ENCODE measurements at places on chromosomes 2 and 18.

DNA sequence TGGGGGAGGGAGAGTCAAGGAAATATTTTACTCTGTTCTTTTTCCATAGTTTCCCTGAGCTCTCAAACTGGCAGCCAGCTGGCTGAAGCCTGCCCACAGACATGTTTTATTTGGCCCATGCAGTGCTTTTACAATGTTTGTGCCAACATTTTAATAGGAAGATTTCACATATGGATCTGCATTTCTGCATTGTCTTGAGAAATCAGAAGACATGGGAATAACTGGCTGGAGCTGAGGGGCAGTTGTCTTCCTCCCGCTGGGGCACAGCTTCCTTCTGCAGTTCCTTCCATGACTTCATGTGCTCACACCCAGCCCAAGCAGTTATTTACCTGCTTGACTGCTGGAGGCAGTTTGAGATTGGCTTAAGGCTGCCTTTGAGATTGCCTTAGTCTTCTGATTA is 74.4 kb downstream of the PLCL1 start:
- DNase-seq, result no peak

GRCh38 chr2:186697536-186697935 is 3.7 kb downstream of the FAM171B start:
- DNase-seq, result no peak

- no peak for DNase-seq
These were observed 35.9 kb upstream of the PDCL3 start for GRCh38 chr2:100526868-100527267.

GRCh38 chr2:28602751-28603639 is 107.1 kb downstream of the PLB1 start:
- no peak for DNase-seq

GRCh38 chr2:203637471-203638167 is 68.8 kb upstream of the CD28 start:
- no peak for DNase-seq

GRCh38 chr2:152638056-152638455 is 79.2 kb downstream of the PRPF40A start:
- DNase-seq, result no peak

DNA sequence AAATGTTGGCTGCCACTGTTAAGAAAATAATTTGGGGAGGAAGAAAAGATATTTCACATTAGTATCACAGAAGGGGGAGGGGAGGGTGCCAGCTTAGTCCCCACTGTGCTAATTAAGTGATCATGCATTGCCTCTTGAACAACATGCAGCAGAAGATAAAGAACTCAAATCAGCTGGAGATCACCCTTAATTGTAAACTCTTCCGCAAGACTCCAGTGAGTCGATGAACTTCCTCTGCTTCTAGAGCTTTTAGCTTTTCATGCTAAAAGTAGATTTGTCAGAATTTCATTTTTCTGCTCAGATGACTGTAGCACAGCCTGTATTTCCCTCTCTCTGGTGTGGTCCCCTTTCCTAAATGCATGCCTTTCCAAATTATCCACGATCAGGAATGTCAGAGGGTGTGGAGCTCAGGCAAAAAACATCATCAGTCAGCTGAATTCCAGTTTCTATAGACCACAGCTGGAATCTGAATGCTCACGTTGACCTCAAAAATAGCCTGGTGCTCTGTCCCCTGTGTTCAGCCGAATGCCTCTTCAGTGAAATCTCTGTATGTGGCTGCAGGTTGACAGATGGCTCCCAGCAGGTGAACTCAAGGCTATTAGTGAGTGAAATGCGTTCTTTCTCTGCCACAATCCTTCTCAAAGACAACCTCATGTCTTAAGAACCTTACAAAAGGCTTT is 156.8 kb upstream of the UNC80 start:
- DNase-seq, result no peak

GRCh38 chr2:109231996-109232705 is 103.1 kb downstream of the SH3RF3 start:
- DNase-seq, result no peak

GRCh38 chr2:96267159-96267971 is 1.3 kb downstream of the CIAO1 start:
- peak; percentile 23 for DNase-seq

- DNase-seq, result no peak
These were observed 184.2 kb upstream of the ZEB2 start for GRCh38 chr2:144703852-144704708.

DNA sequence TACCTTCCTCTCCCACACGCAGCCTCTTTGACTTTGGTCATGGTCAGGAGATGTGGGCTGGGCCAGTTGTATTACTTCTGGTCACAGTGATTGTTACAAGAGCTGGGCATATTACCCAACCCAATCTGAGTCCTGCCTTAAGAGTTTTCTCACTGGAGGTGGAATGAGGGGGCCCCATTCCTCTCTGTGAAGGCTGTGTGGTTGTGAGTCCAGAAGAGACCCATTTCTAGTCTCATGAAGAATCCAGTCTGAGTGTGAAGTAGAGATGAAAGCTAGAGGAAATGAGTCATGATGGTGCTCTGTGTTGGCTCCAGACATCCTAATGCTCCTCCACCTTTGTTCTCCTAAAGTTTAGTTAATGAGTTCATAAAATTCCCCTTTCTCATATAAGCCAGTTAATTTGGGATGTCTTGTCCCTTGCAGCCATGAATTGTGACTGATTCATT is 50.8 kb upstream of the RASGRP3 start:
- DNase-seq, result no peak

DNA sequence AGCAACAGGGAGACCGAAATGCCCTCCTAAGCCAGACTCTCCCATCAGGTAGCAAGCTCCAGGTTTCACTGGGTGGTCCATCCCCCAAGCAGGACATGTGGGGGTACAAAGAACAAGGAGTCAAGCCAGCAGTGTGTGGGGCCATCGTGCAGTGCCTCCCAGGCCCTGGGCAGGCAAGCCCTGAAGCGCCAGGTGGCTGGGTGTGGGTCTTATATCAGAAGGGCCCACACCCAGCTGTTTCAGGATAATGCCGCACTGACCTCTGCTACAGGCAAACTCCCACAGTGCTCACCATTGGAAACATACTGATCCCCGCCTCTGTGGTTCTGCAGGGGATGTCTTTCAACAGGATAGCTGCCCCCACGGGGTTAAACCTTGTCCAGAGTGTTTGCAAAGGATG is 174.2 kb upstream of the SMAD2 start:
- DNase-seq, result no peak

DNA sequence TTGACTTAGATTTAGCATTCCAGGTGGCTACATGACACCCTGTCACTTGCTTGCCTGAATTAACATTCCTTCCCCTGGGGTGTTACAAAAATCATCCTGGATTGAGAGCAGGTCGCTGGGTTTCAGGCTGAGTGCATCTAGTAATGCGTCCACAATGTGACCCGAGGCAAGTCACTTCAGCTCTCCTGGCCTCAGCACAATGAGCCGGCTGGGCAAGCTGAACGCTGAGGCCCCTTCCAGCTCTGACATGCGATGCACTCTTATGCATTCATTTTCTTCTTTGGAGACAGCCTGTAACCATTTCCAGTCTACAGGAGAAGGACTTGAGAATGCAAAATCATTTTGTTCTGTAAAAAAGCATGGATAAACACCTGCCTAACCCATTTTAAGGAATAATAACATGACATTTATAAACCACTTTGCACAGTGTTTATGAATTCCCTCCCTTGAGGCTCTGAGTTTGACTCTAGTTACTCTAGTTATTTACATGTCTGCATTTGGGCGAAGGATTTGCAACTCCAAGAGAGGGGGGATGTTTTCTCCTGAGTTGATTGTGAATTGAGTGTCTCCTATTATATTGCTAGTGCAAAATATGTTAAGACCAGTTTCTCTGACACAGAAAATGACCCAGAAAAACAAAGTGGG is 63.0 kb upstream of the CPO start:
- no peak for DNase-seq

DNA sequence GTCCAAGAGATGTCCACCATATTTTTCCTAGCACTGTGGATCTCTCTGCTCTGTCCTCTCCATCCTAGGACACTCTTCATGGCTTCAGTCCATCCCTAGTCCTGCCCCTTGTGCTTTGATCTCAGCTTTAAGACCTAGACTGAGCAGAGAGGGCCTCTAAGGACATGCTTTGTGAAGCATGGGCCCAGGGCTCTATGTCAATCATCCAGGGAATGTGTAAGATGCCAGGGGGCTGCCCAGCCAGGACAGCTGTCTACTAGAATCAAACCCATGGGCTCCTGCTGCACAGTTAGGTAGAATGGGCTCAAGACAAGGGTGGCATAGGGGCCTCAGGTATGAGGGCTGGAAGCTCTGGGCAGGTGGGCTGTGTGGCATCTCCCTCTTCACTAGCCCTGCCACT is 24.9 kb downstream of the TET3 start:
- no peak for DNase-seq

DNA sequence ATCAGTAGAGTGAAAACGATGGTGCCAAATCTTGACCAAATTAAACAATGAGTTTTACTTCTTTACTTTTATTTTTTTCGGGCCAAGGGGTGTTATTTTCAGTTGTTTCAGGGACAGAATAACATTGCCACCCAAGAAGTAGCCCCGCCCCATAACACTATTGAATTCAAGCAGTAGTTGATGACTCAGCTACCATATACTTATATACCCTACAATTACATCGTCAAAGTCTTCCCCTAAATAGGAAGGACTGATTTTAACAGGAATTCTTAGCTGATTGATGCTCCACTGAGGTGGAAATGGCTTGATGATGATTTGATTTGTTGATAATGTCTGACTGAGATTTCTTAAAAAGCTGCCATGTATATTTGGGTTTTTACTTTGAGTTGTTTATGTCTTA is 24.7 kb downstream of the LYPD6B start:
- DNase-seq, result no peak

DNA sequence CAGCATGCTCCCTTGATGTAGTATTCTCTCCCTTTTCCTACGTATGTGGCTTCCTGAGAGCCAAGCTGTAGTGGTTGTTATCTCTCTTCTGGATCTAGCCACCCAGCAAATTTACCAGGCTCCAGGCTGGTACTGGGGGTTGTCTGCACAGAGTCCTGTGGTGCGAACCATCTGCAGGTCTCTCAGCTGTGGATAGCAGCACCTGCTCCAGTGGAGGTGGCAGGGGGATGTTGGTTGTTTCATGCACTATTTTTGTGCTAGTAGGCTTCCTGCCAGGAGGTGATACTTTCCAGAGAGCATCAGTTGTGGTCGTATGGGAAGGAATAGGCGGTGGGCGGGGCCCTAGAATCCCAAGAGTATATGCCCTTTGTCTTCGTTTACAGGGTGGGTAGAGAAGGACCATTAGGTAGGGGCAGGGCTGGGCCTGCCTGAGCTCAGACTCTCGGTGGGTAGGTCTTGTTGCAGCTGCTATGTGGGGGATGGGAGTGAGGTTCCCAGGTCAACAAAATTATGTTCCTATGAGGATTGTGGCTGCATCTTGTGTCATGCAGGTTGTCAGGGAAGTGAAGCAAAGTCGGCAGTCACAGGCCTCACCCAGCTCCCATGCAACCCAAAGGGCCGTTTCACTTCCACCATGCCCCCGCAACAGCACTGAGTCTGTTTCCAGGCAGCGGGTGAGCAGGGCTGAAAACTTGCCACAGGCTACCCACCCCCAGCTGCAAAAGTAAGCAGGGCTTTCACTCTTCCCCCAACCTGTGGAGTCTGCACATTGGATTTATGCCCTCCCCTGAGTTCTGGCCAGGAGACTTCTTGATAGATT is 1139.5 kb downstream of the BCL11A start:
- no peak for DNase-seq

DNA sequence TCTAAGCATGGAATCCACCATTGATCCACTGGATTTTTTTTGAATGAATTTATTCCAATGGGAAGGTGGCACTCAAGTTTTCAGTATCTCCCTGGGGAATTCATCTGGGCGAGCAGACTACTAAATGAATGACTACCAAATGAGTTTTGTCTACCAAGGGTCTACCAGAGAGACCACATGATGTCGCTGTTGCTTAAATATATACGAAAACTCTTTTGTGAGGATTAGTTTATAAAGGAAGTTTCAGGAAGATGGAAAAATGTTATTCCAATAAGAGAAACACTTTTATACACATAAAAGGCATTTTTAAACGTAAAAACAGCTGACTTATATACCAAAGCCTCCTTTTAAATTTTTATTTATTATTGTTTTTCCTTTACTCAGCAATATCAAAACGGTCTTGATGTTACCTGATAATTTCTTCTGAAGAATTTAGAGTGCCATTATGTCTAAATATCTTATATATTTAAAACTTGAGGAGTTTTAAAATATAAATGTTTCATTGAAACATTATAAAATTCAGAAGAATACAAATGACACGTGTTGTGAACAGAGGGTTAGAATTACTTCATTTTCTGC is 139.7 kb downstream of the HRH4 start:
- peak; percentile 57 for DNase-seq

GRCh38 chr2:237878-238277 is 26.0 kb downstream of the SH3YL1 start:
- DNase-seq, result no peak

GRCh38 chr2:215161301-215161829 is 22.9 kb upstream of the ABCA12 start:
- no peak for DNase-seq

- no peak for DNase-seq
These were observed 30.9 kb upstream of the LRRTM1 start for GRCh38 chr2:80335411-80335810.

- DNase-seq, result no peak
These were observed 75.0 kb upstream of the SLC25A52 start for GRCh38 chr18:31835528-31836133.

- DNase-seq, result no peak
These were observed 28.9 kb upstream of the FOSL2 start for GRCh38 chr2:28363686-28364280.

Measured in COLO829 (cell line).